ENCODE measurements at places on chromosomes 13 and 19. TPM values are rescaled to one million over a fixed set of nuclear protein-coding genes. Genes with fewer than 3 reads are reported as not detected.

The CCDC9 gene
- 38.3 TPM for polyA plus RNA-seq

The LAIR1 gene
- 1.7 TPM for polyA plus RNA-seq

The ZNF567 gene
- 2.8 TPM for polyA plus RNA-seq

The CEACAM7 gene
- polyA plus RNA-seq = 1.2 TPM

DNA sequence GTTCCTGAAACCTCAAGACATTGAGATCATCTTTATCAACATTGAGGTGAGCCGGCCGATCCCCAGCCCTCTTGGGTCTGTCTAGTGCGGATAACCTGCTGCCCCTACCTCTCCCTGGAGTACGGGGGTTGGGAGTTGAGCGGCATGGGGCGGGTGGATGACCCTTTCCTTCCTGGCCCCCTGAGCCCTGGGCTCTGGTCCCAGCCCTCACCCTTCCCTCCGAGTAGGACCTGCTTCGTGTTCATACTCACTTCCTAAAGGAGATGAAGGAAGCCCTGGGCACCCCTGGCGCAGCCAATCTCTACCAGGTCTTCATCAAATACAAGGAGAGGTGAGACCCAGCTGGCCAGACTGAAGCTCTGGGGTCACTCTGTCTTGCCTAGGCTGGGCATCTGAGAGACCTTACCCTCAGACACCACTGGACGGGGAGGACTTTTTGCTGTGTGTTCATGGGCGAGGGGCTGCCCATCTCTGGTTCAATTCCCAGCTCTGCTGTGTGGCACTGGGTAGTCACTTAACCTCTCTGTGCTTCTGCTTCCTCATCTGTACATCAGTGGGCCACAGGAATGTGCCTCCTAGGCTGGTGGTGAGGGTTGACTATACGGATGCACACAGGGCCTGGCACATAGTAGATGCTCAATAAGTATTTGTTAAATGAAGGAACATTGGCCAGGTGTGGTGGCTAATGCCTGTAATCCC, 52.7 kb downstream of the VAV1 start:
- DNase-seq = no peak

DNA sequence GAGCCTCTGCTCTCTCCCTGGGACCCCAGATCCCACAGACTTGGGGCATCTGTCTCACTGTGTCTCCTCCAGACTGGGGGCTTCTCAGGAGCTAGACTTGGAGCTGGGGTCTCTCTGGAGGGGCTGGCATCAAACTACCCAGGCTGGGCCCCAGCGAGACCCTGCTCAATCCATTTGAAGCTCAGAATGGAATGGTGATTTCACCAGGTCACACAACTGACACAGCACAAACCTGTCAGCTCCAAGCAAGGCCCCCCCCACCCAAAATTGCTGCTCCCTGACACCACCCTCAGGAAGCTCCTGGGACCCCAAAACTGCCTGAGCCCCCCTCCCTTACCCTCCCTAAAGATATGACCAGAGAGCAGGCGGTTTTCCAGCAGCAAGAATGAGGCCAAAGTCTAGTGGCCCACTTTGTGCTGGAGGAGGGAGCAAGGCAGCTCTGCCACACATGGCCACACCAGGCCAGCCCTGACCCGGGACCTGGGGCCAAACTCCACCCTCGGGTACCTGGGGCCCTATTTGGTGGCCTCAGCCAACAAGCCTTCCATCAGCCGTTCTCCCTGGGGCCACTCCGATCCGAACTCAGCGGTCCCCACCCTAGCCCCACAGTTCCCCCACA, 2.4 kb downstream of the NR2F6 start:
- peak; percentile 64 for DNase-seq

DNA sequence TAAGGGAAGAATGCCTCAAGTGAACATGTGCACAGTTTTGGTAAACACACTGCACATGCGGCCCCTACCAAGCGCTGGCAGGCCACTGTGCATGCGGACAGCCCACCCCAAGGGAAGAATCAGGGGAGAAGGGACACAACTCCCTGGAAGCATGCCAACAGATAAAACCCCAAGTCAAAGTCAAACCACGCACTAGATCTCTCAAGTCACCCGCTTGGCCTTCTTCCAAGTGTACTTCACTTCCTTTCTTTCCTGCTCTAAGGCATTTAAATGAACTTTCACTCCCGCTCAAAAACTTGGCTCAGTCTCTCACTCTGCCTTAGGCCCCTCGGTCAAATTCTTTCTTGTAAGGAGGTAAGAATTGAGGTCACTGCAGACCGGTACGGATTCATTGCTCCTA, 4.6 kb upstream of the RFXAP start:
- DNase-seq = no peak

GRCh38 chr19:10226376-10227025, 4.6 kb downstream of the S1PR2 start:
- DNase-seq = no peak

DNA sequence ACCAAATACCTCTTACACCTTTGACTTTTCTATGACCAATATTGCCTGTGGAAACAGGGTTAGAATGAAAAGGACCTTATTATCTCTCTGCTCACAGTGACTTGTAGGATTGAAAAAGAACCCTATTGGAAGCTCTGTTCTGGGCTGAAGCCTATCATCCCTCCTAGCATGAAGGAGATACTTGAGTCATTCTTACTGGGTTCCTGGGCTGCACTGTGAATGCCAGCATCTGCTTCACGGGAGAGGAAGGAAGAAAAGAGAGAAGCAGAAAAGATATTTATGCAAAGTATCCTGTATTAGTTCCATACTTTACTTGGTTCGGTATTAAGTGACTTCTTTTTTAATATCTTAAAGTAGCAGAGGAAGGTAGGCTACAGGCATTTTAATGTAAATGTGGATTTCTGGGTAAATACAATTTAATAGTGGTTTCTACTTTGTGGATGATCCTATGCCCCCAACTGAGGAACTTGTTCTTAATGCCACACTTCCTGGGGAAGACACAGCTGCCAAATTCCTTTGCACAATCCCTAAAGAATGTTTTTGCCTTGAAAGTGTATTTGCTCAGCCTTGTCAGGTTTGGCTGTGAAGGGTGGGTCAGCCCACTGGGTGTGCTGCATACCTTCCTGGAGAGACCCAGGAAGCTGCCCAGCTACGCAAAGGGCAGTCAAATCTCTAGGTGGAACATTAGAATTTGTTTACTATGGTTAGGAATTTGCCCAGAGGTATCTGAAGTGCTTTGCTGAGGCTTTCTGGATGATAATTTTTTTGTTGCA, 13.7 kb upstream of the SCEL start:
- no peak for DNase-seq

DNA sequence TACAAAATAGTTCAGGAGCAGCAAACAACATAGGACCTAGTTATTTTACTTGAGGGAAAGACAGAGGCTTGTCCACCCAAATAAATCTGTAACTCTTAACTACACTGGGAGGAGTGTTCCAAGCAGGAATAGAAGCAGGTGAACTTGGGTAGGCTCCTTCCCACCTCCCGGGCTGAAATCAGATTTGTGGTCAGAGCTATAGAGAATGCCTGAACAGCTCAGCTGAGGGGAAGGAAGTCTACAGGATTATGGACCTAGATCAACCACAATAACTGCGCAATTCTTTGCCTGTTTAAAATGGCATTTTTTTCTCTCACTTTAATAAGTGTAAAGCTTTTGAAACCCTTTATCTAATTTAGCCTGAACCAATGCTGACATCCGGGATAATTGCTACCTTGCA, 73.5 kb upstream of the IRS2 start:
- DNase-seq = no peak

- no peak for DNase-seq
Measured at GRCh38 chr13:48505597-48506091, 27.2 kb downstream of the RCBTB2 start.
